Stimulated activated CD4-positive, alpha-beta T cell treated with anti-CD3 and anti-CD28 coated beads, Interleukin-12 subunit alpha, Interleukin-12 subunit beta, amount 100 ng/mL, for 48 hours (primary cell): ENCODE measurements at places on chromosomes 7 and 10.

GRCh38 chr10:75019370-75019769, 92.1 kb upstream of the SAMD8 start:
- no peak for DNase-seq

GRCh38 chr7:150339409-150339809, 2.0 kb downstream of the RARRES2 start:
- DNase-seq, result no peak

DNA sequence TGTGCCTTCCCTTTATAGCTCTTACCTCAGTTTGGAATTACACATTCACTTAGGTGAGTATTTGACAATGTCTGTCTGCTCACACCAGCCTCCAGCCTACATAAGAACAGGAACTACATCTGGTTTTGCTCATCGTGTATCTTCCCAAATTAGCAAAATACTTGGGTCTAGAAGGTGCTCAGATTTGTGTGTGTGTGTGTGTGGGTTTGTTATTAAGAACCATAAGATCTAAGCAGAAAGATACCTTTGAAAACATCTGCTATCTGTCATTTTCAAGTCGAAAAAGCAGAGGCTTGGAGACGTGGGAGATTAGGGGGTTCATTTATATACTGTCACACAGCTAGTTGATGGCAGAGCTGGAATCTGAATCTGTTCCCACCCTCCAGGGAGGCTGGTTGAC, 14.8 kb upstream of the LAMB4 start:
- DNase-seq, result no peak

DNA sequence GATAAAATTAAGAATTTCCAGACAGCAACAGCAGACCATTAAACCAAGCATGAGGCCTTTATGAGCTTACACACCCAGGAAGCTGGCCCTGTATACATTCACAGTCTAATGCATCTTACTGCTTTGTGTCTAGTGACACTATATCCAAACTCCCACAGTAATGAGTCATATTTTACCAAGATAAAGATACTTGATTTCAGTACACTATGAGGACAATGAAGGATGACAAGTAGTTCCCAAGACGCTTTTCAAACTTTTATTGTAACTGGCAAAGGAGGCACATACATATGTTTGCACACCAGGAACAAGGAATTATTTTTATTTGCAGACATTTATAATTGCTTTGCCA, 148.0 kb downstream of the TSPAN12 start:
- DNase-seq, result no peak

DNA sequence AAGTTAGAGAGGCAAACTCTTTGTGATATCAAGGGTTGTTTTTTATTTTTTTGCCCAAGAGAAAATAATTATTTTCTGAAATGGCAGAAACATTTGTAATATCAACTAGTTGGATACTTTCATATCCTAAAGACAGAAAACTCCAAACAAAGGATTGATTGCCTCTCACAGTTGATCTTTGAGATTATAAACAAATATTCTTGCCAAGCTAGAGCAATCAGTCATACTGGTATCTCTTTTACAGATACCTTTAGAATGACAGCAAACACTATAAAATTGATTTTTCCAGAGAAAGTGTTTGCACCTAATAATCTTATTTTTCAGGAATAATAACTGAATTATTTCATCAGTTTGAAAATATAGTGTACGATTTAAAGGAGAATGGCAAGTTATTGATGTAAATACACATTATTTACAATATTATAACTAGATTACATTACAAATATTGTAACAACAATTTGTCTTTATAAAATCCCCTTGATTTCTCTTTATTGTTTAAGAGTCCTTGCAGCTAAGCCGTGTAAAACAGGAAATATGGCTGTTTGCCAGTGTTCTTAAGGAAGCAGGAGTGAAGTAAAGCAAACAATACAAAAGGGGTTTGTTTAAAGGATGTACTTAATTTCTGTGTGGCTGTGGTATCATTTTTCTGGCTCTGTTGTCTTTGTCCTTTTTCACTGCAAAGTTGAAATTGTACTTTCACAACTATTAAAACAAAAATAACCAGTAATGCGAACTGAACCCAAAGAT, 58.4 kb downstream of the MAPK8 start:
- no peak for DNase-seq

DNA sequence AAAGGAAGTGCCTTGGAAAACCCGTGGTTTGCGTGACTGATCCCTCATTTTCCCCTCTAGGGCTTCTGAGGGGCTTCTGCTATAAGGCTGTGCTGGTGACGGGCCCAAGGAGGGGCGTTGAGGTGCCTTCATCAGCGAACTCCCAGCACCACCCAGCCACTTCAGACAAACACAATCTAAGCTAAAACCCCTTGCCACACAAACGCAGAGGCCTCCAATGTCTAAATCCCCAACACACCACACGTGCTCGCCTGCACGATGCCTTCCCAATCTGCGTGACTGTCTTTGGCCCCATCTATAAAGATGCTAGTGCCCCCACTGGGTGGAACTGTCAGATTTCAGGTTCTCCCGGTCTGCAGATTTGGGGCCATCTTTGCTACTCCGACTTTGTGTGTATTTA, 4.1 kb upstream of the GAD2 start:
- DNase-seq, result no peak

- DNase-seq, result no peak
Measured at GRCh38 chr7:157442993-157443831, 106.4 kb downstream of the DNAJB6 start.

DNA sequence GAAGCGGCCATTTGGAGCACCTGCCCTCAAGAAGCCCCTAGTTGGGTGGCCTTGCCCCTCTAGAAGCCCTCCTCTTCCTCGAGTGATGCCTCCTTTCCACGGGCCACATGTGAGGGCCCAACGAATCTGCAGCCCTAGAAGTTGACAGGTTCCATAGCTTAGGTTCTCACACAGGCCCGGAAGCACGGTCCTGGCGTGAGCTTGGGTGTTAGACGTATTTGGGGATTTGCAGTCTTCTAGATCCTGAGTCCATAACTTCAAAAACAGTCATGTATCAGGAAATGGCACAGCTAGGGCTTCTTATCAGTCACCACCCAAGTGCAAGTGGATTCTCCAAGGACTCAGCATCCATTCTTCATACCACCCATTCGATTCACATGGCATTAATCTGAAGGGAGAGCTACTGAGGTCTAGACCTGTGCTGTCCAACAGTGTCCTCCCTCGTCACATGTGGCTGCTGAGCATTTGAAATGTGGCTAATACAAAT, 477 bp upstream of the FBXW4 start:
- no peak for DNase-seq
